Putamen (tissue), 1 donor: ENCODE measurements at places on chromosomes 6 and 20.

DNA sequence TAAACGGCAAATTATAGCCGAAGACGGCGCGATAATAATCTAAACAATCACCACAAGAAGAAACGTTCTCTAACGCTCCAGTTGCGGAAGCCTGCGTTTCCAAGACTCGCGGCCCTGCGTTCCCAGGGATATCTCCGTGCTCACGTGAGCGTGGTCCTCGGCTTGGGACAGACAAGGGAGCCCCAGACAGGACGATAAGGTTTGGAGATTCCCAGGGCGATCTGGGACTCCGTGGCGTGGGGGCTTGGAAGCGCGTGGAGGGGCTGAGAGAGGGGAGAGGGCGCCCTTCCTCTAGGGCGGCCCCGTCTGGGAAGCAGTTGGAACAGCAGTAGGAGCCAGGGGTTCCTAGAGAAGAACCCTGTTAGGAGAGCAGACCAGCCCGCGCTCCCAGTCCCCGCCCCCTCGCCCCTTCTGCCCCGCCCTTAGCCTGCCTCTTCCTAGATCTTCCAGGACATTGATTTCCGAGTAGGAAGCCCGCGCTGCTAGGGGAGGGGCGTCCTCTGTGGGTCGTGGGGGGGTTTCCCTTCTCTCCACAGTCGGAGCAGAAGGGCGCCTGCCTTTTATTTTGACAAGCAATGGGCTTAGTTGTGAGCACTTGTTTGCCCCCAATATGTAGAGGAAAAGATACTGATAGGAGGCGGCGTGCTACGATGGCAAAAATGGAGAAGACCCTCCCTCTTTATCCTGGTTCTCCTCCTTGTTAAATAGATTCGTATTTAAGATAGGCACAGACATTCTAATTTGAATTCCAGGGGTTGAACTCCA lies 10.6 kb downstream of the NRN1 start:
- DNase-seq, result no peak

- DNase-seq, result no peak
Measured at GRCh38 chr6:75171567-75171966, 34.3 kb downstream of the COL12A1 start.

- DNase-seq, result no peak
Measured at GRCh38 chr6:170584954-170585498, 589 bp upstream of the PDCD2 start.

DNA sequence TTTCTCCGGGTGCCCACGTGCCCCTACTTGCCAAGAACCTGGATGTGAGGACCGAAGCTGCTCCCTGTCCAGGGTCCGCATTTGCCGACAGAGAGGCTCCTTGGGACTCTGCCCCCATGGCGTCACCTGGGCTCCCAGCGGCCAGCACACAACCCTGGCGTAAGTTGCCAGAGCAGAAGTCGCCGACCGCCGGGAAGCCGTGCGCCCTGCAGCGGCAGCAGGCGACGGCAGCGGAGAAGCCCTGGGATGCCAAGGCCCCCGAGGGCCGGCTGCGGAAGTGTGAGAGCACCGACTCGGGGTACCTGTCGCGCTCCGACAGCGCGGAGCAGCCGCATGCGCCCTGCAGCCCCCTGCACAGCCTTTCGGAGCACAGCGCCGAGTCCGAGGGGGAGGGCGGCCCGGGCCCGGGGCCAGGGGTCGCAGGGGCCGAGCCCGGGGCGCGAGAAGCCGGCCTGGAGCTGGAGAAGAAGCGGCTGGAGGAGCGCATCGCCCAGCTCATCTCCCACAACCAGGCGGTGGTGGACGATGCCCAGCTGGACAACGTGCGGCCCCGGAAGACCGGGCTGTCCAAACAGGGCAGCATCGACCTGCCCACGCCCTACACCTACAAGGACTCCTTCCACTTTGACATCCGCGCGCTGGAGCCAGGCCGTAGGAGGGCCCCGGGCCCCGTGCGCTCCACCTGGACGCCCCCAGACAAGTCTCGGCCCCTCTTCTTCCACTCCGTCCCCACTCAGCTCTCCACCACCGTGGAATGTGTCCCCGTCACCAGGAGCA lies 28.3 kb downstream of the ZNF831 start:
- DNase-seq, result no peak

DNA sequence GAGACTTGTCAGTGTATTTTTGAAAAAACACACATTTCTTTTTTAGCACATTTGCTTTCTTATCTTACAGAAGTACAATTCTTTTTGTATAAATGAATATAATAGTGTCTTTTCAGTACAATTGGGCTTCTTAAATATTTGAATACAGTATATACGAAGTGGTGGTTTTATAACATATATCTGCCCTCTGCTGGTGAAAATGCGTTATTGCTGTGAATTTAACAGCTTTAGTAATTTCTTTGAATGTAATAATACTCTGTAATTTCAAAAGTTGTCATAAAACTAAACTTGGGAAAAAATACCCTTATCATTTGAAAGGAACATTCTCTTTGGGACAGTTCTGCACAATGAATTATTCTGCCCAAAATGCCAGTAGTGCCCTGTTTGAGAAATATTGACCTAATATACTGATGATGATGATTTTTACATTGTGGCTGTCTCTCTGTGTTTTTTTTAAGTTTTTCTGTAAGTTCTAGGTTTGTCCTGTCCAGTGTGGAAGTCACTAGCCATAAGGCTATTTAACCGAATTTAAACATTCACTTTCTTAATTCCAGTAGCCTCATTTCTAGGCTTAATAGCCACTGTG lies 19.0 kb downstream of the SMAP1 start:
- no peak for DNase-seq

DNA sequence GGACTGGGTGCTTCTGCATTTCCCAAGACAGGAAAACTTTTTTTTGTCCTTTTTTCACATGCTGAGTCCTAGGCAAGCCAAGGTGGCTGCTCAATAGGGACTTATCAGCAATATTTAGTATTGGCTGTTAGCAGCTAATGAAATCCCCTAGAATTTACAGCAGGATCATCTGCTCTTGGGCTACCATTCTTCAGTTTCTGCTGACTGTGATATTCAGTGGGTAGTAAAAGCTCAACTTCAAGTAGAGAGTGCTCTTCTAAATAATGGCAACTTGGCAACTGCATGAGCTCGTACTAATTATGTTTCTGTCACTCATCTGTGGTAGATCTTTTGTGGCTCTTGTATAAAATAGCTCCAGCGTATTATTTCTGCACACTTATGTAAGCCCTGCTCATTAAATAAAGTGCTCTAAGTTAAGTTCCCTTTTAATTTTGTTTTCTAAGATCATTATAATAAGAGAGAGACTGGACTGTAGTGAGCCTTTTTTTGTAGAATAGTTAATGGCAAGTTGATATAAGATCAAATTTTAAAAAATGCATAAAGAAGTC lies 110.3 kb downstream of the SLC35F1 start:
- peak; percentile 19 for DNase-seq

GRCh38 chr20:33793011-33793931 lies 17.9 kb upstream of the CHMP4B start:
- no peak for DNase-seq

DNA sequence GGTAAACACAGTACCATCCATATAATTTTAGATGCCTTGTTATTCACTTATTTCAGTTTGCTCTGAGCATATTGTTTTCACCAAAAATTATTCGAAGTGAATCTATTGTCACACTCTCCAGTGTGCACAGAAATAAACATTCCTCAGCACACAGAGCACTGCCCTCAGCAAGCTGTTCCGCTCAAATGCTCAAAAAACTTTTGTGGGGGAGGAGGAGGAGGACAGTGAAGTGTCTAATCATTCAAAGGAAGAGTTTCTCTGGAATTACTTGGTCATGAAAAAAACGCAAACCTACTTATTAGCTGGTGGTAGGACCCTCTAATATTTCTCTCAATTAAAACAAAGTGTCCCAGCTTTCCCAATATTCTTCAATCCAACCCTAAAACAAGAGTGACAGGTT lies 88.3 kb downstream of the DTNBP1 start:
- no peak for DNase-seq

- DNase-seq, result peak; percentile 46
Measured at GRCh38 chr6:52362443-52363227, 684 bp downstream of the PAQR8 start.

GRCh38 chr20:56653211-56653610 lies 24.1 kb downstream of the TFAP2C start:
- DNase-seq, result no peak

DNA sequence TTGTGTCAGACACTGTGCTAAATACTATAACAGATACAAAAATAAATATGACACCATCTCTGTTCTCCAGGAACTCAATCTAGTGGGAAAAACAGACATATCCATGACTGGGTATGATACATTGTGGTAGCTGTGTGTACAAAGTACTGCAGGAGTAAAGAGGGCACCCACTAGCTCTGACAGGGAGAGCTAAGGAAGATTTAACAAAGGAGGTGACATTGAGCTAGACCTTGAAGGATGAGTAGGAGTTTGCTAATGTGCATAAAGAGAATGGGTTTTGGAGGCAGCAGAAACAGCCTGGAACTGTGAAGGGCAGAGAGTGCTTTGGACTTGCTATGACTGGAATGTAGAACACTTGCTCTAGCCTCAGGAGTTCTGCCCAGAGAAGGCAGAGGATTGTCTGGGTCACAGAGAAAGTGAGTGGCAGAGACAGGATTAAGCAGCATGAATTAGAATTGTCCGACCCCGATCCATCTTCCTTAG lies 14.4 kb downstream of the MMP24 start:
- DNase-seq, result no peak

DNA sequence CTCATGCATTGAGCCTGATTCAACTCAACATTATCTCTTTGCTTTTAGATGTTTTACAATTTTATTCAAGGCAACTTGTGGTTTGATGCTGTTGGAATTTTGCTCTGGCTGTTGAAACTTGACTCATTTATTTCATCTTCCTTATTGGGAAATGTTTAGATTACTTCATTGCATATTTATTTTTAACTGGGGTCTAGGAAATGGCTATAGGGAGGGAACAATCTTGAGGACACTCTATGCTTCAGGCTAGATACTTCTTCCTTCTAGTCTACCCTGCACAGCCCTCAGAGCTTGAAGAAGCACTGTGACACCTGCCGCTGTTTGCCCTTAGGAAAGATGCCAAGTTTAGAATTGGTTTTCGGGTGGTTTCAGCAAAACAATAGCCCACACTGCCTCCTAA lies 183.4 kb downstream of the ADGRG6 start:
- no peak for DNase-seq

GRCh38 chr6:117344444-117345291 lies 79.3 kb downstream of the VGLL2 start:
- no peak for DNase-seq

GRCh38 chr6:44829836-44830235 lies 442.3 kb downstream of the CDC5L start:
- no peak for DNase-seq

DNA sequence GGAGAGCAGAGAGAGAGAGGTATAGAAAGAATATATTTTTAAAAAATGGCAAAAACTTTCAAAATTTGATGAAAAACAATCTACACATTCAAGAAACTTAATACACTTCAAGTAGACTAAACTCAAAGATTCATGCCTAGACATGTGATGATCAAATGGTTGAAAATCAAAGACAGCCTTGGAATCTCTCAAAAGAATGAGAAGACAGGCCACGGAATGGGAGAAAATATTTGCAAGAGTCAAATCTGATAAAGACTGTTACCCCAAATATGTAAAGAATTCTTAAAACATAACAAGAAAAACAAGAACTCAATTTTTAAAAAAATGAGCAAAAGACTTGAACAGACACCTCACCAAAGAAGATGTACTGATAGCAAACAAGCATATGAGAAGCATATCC lies 49.7 kb downstream of the THEMIS start:
- DNase-seq, result no peak

DNA sequence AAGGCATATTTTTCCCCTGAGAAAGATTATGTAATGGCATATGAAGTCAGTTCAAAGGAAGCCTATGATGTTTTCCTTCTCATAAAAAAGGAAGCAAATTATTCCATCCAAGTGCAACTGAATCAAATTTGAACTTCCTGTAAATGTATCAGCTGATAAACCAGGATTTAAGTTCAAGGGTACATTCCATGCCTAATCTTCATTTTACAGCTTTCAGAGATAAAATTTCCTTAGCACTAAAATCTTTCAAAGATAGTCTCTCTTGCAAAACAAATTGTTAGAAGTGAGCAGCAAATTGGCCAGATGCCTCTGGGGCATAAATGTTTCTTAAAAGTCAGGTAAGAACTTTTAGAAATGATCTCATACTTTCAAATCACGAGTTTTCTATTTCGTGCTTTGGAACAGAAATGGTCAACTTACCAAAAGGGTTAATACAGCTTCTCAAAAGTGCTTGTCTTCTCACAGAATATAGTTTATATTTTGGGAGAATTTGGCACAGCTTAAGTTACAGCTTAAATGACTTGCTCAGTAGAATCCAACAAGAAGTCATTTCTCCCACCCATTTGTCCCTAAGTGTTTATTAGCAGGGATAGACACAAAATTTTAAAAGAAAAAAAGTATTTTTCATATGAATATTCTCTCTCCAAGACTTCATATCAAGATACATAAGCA lies 2.7 kb upstream of the TCF21 start:
- no peak for DNase-seq

- DNase-seq, result no peak
Measured at GRCh38 chr6:2697291-2697690, 53.4 kb downstream of the MYLK4 start.

GRCh38 chr6:155498370-155498769 lies 42.7 kb upstream of the NOX3 start:
- DNase-seq, result no peak
